HT1080 (cell line): ENCODE measurements at places on chromosomes 5 and 9. TPM values are rescaled to one million over a fixed set of nuclear protein-coding genes. Genes with fewer than 3 reads are reported as not detected.

- DNase-seq = no peak
These were observed 1600.9 kb upstream of the C9orf72 start for GRCh38 chr9:29174136-29174535.

DNA sequence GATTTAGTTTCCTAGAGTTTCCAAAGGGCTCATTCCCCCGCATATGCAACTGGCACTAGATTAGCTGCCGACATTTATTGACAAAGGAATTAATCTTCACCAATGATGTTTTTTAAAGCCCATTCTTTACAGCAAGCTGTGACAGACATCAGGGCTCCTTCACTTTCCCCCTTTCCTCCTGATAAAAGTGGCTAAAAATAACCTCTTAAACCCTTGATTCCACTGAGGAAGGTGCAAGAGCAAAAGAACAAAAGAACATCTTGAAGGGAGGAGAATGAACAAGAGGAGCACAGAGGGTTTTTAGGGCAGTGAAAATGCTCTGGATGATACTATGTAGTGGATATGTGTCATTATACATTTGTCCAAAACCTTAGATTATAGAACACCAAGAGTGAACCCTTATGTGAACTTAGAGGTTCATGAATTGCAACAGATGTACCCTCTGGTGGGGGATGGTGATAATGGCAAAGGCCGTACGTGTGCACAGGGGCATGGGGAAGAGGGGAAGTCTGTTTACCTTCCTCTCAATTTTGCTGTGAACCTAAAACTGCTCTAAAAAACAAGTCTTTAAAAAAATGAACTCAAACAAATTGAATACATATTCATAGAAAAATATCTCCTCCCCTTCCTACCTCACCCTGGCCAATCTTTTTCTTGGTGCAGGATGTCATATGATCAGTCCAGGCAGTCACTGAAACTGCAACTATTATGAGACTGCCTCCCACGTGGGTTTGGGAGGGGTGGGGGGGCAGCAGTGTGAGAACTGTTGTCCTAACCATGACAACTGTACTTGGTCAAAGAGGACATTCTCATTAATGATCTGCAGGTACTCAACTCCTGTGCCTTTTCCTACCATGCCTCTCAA lies 83.0 kb downstream of the MARCHF3 start:
- DNase-seq = no peak

DNA sequence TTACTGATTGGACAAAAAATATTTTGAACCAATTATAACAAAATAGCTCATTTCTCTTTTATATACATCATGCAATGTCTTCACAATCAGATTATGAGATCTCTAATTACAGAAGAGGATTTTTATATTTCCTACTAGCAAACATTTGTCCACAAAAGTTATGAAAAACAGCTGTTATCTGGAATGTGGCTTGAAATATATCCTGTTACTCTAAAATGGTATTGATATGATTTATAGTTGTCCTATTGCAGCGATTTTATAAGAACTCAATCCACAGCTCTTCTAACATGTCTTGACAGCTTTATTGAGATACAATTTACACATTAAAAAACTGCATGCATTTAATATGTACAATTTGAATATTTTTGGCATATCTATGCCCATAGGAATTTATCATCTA lies 779.9 kb upstream of the ACO1 start:
- DNase-seq = no peak

DNA sequence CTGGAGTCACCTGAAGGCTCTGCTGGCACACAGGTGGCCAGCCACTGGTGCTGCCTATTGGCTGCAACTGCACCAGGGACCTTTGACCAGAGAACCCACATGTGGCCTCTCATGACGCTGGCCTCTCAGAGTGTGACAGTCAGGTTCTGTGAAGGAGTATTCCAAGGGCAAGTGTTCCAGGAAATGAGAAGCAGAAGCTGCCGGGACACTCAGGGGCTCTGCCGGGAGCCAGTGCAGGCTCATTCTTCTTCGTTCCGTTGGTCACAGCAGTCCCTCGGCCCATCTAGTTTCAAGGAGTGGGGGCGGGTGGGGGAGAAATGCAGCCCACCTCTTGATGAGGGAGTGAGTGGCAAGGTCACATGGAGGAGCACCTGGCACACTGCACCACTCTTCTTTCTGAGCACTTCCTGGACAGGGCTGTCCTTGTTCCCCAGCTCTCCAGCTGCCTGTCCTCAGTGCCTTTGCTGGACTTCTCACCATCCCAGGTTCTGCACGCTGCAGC lies 237.5 kb downstream of the GADD45G start:
- DNase-seq = no peak

GRCh38 chr5:122458278-122458872 lies 146.3 kb downstream of the SNCAIP start:
- peak; percentile 24 for DNase-seq

DNA sequence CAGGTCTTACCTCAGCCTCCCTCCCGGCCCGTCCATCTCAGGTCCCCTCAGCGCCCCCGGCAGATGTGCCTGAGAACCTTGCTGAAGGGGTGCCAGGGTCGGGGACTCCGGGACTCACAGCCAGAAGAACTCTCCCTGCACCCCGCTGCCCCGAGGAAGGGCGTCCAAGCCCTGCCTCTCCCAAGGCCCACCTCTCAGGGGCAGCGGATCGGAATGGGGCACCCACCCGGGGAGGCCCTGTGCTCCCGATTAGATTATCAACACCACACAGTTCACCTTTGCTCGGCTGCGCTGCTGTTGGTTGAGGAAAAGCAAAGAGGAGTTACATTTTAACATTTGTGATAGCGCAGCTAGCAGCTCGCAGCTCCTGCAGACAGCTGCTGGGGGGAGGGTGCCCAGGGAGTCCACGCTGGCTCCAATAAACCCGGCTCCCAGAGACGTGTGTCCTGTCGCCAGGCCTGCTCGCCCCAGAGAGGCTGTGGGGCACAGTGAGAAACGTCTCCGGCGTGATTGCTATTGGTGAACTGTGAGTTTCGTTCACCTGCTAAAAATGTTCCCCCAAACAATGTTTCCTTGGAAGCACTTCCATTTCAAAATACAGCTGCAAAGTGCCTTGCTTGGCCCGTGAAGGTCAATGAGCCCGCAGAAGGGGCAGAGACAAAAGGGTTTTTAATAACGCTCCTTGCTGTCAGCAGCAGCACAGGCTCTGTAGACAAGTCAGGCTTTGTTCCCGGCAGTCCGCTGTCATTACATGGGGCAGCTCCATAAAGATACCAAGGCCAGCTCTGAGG lies 18.6 kb upstream of the SLC6A19 start:
- no peak for DNase-seq

- peak; percentile 62 for DNase-seq
These were observed 333.6 kb upstream of the CCNH start for GRCh38 chr5:87746341-87746740.

DNA sequence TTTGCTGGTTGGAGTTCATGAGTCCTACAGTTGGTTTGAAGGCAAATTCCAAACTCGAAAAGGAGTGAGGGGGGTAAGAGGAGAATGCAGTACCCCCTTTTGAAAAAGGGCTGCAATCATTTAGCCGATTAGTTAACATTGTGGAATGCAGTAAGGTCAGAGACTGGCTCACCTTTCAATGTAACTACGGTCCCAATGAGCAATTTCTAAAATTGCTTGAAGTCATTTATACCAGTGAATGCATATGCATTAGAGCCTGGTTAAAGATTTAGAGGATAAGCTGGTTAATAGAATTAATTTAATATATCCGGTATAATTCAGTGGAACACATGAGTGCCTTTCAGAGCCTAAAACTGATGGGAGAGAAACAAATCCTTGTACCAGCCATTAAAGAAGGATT lies 172.6 kb upstream of the PAPPA start:
- DNase-seq = no peak

DNA sequence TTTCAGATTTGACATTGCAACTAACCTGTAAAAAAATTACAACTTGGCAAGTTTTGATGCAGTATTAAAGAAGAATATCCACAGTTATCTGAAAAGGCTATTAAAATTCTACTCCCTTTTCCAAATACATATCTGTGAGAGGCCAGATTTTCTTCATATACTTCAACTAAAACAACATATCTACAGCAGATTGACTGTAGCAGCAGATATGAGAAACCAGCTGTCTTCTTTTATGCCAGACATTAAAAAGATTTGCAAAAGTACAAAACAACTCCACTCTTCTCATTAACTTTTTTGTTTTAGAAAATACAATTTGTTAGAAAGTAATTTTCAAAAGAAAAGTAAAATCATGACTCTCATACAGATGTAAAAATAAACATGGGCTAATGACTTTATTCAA lies 281.1 kb upstream of the PCSK5 start:
- no peak for DNase-seq

DNA sequence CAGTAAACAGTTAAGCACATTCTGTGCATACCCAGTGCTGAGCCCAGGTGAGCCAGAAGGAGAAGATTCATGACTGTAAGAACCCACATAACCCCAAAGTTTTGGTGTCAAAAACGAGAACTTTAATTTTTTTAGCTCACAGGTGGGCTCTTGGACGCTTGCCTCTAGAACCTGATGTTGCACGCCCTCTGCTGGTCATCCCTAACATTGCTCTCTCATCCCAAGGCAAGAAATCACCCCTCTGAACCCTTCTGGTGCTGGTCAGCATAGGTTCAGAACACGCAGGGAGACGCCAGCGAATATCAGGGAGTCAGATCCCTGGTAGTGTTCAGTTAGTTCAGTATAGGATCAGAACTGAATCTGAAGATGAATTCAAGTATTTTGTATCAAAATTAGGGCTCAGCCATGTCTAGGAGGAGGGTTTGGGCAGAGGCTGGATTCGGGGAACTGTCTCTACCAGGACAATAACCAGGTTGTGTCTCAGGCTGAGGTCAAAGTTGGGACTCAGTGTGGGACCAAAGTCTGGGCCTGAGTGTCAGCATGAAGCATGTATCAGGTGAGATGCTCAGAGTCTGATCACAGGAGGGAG lies 4.1 kb upstream of the DNAJB5 start:
- DNase-seq = peak; percentile 60

- DNase-seq = no peak
These were observed 91.5 kb downstream of the WDR41 start for GRCh38 chr5:77400645-77401044.

DNA sequence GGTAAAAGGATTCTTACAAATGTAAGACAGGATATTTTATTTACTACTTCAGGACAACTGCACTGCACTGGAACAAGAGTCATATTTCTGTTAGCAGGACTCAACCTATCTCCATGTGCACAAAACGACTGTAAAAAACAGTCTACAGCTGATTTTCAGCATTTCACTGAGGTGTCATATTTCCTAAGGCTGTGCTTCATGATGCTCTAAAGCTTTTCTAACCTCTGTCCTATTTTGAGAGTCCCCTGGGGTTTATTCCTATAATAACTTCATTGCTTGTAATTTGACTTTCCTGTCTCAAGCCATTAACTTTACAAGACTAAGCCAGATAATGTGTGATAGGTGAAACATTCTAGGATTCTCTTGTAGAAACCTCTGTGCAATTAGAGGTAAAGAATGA lies 472.3 kb downstream of the HINT1 start:
- DNase-seq = no peak

DNA sequence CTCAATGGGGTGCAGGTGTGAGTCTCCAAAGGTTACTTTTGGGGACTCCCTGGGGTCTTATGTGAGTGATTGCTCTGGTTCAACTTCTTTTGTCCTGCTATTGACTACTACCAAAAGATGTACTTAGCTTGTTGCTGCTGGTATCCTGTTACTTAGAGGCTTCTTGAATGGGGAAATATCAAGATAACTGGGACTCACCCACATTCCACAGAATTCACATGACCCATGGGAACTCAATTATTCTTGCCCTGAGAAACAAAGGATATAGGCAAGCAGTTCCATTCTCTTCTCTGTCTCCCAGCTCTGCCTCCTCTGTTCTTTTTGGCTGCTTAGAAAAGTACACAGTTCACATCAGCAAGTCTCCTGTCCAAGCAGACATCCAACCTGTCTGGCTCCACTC lies 105.9 kb downstream of the UNC13B start:
- no peak for DNase-seq

GRCh38 chr9:116555119-116555518 lies 132.0 kb upstream of the TRIM32 start:
- DNase-seq = no peak

CTNNA1 gene
- 240 and 246 TPM in 2 replicates for total RNA-seq

- no peak for DNase-seq
These were observed 213.1 kb upstream of the ACO1 start for GRCh38 chr9:32171339-32171738.

- DNase-seq = no peak
These were observed 118.6 kb downstream of the BASP1 start for GRCh38 chr5:17336054-17336453.

GRCh38 chr5:56816546-56817081 lies 1.3 kb downstream of the MAP3K1 start:
- peak; percentile 72 for DNase-seq

DNA sequence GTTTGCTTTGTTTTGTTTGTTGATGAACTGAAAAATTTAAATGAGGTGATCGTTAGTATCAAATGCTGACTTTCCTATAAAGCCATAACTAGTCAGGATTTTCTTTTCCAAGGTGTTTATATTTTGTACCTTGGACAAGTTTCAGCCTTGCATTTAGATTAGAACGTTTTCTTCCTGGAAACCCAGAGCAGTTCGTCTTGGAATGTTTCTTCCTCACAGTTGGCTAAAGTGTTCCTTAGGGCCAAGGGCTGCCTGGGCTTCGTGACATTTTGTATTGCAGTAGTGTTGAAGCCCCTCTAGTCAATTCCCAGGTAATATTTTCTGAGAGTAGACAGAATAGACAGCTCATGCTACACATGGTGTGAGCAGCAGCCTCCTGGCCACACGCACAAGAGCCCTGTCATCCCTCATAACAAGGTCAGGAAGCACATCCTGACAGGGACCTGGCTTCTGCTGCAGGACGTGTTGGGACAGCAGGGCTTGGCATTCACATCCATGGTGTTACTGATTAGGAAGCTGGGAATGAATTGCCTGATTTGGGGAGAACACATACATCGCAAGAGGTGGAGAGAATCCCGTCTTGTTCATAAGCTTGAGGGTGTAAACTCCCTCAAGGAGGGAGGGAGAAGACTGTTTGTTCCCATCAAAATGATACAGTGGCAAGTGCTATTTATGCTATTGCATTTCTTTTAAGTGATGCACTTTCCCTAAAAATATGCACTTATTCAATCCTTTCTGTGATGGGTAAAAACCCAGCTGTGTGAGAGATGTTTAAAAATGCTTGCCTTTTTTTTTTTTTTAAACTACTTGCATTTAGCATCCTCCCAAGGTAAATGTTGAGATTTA lies 31.7 kb downstream of the FUBP3 start:
- no peak for DNase-seq

OR13C9 gene
- not detected in 2 replicates for total RNA-seq

GRCh38 chr5:133760532-133760931 lies 148.2 kb upstream of the FSTL4 start:
- no peak for DNase-seq

GRCh38 chr5:132770476-132771159 lies 6.4 kb downstream of the SEPTIN8 start:
- no peak for DNase-seq

GRCh38 chr5:172841256-172841655 lies 7.2 kb downstream of the ERGIC1 start:
- no peak for DNase-seq

GRCh38 chr9:116450378-116451139 lies 236.5 kb upstream of the TRIM32 start:
- DNase-seq = peak; percentile 66

- no peak for DNase-seq
These were observed 18.8 kb downstream of the C5orf52 start for GRCh38 chr5:157689942-157690689.
